ENCODE measurements at places on chromosomes 2 and 18. TPM values are rescaled to one million over a fixed set of nuclear protein-coding genes. Genes with fewer than 3 reads are reported as not detected.

DNA sequence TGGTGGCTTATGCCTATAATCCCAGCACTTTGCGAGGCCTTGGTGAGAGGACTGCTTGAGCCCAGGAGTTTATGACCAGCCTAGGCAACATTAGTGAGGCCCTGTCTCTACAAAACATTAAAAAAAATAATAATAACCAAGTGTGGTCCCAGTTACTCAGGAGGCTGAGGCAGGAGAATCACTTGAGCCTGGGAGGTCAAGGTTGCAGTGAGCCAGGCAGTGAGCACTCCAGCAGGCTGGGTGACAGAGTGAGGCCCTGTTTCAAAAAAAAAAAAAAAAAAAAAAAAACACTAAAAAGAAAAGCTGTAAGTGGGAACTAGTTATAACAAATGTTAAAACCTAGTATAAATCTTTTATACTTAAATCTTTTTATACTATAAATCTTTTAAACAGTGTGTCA lies 146.2 kb upstream of the ITGA4 start:
- no peak for DNase-seq

DNA sequence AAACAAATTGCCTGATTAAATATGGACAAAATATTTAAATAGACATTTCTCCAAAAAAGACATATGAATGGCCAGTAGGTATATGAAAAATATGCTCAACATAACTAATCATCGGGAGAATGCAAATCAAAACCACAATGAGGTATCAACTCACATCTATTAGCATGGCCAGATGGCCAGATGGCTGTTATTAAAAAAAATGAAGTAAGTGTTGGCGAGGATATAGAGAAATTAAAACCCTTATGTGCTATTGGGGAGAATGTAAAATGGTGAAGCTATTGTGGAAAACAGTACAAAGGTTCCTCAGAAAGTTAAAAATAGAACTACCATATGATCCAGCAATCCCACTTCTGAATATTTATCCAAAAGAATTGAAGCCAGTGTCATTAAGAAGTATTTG lies 272.3 kb upstream of the ZNF804A start:
- no peak for DNase-seq

DNA sequence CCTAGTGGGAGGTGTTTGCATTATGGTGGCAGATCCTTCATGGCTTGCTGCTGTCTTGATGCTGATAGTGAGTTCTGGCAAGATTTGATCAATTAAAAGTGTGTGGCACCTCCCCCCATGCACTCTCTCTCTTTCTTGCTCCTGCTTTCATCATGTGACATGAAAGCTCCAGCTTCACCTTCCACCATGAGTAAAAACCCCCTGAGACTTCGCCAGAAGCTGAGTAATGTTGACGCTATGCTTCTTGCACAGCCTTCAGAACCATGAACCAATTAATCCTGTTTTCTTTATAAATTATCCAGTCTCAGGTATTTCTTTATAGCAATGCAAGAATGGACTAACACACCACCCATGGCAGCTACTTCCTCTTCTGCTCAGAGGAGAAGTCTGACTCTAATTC lies 2181.4 kb upstream of the PIK3C3 start:
- DNase-seq = no peak

DNA sequence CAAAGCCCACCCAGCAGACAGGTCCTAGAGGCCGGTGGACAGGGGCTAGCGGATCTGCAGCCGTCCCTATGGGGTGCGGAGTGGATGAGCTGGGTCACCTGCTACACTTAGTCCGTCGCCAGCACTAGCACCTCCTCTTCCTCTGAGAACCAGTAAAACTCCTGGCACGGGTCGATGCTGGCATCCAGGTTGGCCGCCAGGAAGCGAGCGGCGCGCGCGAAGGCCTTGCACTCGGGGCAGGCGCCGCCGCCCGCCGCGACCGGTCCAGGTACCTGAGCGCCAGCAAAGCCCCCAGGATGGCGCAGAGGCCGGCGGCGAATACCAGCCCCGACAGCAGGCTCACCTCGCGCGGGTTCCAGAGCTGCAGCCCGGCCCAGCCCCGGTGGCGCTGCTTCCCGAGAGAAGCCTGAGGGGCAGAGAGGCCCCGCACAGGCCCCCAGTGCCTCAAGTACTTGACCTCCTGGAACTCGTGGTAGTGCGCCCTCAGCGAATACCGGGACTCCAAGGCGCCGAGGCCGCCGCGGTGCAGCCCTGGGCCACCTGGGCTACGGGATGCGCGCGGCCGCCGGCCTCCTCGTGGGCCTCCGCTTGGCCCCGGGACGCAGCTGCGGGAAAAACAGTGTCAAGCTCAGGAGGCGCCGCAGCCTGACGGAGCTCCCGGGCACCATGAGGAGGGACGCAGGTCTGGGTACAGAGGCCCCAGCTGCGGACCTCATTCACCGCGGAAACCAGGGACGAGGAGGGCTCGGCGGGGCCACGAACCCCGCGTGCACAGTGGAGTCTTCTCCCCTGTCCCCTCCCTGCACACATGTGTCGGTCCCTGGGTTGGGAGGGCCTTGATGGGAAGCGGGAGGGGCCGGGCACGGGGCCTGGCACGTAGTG lies 27.5 kb upstream of the ALPP start:
- peak; percentile 14 for DNase-seq

GRCh38 chr18:33440060-33441043 lies at the start of gene CCDC178:
Gene CCDC178 (minus strand): TSS chr18:33440721. CDS start chr18:33412088, 28,633 bp downstream.
- no peak for DNase-seq

DNA sequence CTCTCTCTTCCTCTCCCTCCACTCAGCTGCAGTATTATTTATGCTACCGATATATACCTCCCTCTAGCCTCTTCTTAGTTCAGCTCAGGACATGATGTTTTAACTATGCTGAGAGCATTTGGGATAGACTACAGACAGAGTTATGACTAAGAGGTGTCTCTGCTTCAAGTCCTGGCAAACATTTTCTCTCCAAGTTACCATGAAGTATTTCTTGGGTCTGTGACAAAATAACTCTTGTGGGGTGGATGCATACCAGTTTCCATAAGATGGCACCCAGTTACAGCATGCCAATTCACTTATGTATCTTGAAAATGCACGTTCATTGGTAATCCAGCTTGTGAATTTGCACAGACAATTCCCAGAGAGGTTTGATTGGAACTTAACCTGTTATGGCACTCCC lies 737.6 kb downstream of the SLC4A3 start:
- DNase-seq = no peak

GRCh38 chr2:39124746-39125057 lies 3.9 kb upstream of the SOS1 start:
- peak; percentile 17 for DNase-seq

- DNase-seq = no peak
These were observed 5.0 kb upstream of the MGAT5 start for GRCh38 chr2:134248913-134249312.

DNA sequence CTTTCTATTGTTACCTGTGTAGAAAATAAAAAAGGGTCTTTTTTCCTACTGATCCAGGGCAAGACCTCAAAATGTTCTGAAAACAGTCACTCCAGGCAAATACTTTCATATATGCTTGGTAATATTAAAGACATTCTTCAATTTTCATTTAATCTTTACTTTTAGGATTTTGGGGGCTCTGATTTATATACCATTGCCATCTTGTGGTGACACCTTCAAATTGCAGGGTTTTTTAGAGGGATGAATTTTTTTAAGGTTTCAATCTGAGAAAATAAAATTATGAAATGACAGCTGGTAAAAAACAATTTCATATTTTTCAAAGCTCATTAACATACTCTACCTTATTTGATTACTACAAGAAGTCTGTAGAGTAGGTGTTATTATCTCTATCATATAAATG lies 26.8 kb downstream of the MAPK4 start:
- no peak for DNase-seq

DNA sequence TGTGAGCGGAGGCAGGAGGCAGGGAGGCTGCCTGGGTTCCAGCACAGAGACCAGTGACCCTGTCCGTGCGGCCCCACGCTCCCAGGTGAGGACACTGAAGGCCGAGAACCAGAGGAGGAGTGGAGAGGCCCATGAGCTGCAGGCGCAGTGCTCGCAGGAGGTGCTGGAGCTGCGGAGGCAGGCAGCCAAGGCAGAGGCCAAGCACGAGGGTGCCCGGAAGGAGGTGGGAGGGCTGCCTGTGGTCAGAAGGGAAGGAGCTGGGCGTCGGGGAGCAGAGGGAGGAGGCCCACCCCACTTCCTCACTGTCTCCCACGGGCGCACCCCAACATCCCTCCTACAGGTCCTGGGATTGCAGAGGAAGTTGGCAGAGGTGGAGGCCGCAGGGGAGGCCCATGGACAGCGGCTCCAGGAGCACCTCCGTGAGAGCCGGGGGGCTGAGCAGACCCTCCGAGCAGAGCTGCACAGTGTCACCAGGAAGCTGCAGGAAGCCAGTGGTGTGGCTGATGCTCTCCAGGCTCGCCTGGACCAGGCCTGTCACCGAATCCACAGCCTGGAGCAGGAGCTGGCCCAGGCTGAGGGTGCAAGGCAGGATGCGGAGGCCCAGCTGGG lies 33.0 kb upstream of the SNED1 start:
- DNase-seq = no peak

DNA sequence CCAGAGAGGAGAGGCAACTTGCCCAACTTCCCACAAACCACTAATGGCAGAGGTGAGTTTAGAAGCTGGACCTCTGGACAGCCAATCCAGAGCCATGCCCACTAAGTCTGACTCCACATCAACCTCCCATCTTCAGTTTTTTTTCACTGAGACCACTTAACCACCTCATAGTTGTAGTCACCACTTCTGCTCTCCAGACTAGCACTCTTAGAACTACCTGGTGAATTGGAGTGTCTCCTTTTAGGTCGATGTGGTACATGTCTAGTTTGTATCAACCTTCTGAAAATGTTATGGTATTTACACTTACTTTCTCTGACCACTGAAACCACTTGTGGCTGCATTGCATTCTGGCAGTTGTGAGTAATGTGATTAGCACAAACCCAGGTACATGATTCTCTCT lies 743.6 kb upstream of the FANCL start:
- DNase-seq = no peak

DNA sequence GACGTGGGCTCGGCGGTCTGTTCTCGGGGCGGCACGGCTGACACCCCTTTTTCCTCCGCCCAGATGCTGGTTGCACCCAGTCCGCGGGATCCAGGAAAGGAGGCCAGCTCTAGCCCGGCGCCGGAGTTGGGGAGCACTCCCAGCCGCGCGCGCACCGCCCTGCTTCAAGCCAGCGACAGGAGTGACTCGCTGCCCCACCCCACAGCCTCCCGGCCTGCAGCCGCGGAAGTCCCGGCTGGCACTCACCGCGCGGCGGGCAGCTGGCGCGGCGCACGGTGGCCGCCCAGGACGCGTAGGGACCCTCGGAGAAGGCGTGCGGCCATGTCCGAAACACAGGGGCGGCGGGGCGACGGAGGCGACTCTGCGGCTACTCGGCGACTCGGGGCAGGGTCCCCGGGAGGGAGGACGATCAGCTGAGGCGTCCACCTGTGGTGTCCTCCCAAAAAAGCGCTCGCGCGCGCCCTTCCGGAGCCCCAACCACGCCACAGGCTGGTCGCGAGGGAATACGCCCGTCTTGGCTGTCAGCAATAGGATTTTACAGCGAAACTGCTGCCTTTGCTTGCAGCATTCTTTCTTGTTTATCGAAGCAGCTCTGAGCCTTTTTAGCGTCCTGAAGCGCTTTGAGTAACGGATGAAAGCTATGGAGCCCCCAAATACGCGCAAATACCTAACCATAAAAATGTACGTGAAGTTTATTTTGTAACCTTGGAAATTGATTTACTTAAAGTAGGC lies at the start of gene ACADL:
TSS of gene ACADL (minus strand) at position 507 of the 732 bp plus-strand sequence. CDS start at position 323, 184 bp downstream.
- DNase-seq = peak; percentile 11

GRCh38 chr2:219983836-219984235 lies 356.4 kb downstream of the SLC4A3 start:
- DNase-seq = no peak

- DNase-seq = no peak
These were observed 218.8 kb downstream of the SCG2 start for GRCh38 chr2:223383315-223383714.

GRCh38 chr2:32626639-32627221 lies 1.1 kb upstream of the TTC27 start:
- DNase-seq = no peak

DNA sequence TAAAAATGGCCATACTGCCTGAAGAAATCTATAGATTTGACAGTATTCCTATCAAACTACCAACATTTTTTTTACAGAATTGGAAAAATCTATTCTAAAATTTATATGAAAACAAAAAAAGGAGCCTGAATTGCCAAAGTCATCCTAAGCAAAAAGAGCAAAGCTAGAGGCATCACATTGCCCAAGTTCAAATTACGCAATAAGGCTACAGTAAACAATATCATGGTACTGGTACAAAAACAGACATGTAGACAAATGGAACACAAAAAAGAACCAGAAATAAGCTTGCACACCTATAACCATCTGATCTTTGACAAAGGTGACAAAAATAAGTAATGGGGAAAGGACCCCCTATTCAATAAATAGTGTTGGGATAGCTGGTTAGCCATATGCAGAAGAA lies 50.2 kb upstream of the THSD7B start:
- no peak for DNase-seq

DNA sequence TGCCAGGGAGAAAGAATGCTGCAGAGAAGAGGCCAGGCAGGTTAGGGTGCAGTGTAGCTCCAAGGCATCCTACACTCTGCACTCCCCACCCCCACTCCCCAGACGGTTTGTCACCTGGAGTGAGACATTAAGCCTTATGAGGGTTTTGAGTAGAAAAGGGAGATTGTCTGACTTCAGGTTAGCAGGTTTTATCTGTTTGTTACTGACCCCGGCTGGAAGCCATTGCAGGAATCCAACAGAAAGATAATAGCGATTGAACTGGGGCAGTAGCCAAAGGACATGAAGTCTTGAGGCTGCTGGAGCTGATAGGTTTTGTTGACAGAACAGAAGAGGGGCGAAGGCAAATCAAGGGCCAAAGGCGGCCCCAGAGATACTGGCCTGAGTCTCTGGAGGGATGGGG lies 36.0 kb upstream of the OR6B3 start:
- no peak for DNase-seq

GRCh38 chr2:170039401-170040172 lies 138.4 kb upstream of the MYO3B start:
- DNase-seq = no peak

DNA sequence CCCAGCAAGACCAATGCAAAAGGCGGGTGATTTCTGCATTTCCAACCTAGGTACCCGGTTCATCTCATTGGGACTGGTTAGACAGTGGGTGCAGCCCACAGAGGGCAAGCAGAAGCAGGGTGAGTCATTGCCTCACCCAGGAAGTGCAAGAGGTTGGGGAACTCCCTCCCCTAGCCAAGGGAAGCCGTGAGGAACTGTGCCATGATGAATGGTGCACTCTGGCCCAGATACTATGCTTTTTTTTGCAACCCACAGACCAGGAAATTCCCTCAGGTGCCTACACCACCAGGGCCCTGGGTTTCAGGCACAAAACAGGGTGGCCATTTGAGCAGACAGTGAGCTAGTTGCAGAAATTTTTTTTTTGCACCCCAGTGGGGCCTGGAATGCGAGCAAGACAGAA lies 662.6 kb upstream of the ACVR2A start:
- peak; percentile 71 for DNase-seq

GRCh38 chr2:65053199-65053598 lies 3.0 kb upstream of the CEP68 start:
- no peak for DNase-seq

GRCh38 chr2:143728498-143728897 lies 599.3 kb downstream of the ARHGAP15 start:
- no peak for DNase-seq

Gene DGUOK
- total RNA-seq = 75.5 TPM

Gene UPP2
- total RNA-seq = not detected

Gene GLI2
- not detected for total RNA-seq

Gene GPR75
- 0.91 TPM for total RNA-seq

Gene CYP27A1
- 0.16 TPM for total RNA-seq

Gene ARMC9
- total RNA-seq = 2.0 TPM

Gene DNAJC27
- 6.8 TPM for total RNA-seq

Gene CCDC148
- 0.08 TPM for total RNA-seq

Data from activated naive CD4-positive, alpha-beta T cell treated with anti-CD3 and anti-CD28 coated beads, Interleukin-2, amount 50 U/mL, for 72 hours (primary cell).